Trophoblast cell (in vitro differentiated cells and primary cell): ENCODE measurements at places on chromosomes 12 and 14.
A peak's percentile ranks its signal among the peaks of the same experiment; 100 is the strongest.

DNA sequence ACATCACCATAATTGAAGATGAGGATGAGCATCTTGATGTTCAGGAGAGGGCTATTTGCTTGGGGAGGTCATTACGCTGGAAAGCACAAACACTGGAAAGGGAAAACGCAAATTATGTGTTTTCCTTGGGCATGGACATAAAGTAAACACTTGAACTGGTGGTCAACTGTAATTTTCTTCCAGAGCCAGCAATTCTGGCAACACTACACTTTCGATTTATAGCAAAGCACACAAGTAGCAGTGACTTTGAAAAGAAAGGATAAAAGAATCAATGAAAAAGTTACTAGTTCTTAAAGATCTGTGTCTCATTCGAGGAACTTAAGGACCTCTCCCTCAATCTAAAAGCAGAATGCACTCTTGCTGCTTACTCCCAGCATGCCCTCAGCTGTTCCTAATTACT, 2.2 kb downstream of the CLEC14A start:
- no peak for DNase-seq

GRCh38 chr14:33768458-33768830, 182.4 kb downstream of the EGLN3 start:
- no peak for DNase-seq

- DNase-seq = no peak
Observed at GRCh38 chr14:97070259-97070658, 273.1 kb downstream of the VRK1 start.

DNA sequence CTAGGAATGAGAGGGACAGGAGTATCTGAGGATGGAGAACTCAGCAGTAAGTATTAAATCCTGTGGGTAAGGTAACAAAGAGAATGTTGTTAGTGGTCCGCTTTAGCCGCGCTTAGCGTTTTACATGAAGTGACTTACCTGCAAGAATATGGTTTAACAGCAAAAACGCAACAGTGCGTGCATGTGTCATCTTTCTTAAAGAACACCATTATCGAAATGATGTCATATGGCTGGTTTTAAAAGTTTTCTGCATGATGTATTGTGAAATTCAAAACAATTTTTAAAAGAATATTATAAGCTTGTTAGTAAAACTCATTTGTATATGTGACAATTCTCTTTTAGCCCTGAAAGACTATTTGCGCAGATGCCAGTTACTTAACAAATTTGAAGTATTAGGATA, 1.7 kb downstream of the LEMD3 start:
- DNase-seq = peak; percentile 24

DNA sequence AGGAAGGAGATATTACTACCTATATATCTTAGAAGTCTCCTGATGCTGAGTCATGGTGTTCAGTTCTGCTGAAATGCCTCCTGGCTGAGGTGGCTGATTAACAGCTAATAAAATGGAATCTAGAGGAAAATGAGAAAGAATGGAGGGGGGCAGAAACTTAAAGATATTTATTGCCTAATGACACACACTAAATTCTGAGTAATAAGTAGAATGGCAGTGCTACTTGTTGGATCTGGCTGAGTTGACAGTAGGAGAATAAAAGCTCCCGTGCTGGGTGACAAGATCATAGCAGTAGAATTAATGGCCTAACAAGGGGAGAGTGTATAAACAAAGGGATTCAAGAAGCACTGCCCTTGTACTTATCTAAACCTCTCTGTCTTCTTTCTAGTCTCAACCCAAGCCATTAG, 137.5 kb downstream of the CNTN1 start:
- DNase-seq = no peak

- no peak for DNase-seq
Observed at GRCh38 chr12:104171785-104172569, 34.0 kb upstream of the NFYB start.

- DNase-seq = peak; percentile 98
Observed at GRCh38 chr12:121786440-121786825, 7.1 kb downstream of the RHOF start.

DNA sequence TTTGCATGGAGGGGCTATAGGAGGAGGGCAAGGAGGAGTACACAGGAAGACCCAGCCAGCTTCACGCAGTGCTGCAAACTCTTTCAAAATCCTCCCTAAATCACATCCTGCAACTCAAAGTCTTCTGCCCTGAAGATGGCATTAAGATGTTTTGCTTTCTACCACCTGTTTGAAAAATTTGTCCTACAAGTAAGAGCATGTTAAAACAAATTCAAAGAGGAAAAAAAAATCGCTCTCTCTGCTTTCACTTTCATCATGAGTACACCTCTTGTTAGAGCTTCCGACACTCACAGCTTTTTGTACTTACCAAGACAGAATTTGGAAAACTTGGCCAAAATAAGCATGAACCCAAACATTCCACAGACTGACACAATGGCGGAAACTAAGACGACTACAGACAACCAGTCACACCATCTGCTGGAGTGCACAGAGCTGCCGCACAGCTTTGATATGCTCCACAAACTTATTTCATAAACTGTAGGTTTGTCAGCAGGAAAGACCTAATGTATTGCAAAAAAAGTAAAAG, 21.3 kb downstream of the GCH1 start:
- no peak for DNase-seq

DNA sequence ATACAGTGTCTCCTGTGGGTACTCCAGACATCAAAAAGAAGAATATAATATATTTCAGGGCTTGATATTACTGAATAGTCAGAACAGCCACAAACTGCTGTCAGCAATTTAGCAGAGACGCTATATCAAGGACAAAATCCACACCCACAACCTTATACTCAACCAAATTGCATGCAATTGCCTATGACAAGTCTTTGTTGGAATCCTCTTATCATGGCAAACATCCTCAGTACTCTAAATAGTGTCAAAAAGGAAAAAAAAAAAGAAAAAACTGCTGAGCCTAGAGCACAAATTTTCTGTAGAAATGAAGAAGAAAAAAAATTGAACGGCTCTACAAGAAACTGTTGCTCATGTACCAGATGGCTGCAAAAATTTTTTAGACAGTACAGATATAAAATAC, 485.7 kb downstream of the TMTC2 start:
- DNase-seq = no peak

DNA sequence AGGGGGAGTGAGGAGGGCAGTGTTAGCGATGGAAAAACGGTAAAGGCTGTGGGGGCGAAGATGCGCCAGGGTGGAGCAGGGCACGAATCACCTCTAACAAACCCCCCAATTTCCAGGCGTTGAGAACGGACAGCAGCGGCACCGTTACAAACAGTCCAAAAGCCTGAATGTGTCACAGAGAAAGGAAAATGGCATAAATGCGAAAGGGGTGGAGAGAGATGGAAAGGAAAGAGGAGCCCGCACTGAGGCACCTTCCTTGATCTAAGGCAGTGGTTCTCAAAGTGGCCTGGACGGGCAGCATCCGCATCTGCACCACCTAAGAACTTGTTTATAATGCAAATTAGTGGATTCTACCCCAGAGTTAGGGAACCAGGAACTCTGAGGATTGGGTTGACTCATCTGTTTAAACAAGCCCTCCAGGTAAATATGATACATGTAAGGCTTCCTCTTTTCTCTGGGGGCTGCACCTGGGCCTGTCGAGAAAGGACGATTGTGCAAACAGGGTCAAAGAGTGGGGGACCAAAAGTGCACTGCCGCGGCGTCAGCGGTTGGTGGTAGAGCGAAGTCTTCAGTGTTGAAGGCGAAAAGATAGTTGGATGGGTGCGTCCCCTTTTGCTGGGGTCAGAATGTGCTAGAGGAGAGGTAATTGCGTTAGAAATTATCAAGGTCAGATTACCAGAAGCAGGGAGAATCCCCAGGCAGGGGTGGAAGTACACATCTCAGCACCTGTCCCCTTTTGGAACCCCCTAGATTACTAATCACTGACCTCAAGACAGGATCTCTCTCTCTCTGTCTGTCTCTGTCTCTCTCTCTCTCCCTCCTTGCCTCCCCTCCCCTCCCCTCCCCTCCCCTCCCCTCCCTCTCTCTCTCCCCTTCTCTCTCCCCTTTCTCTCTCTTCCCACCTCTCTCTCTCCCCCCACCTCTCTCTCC, 1.3 kb upstream of the KCNH5 start:
- DNase-seq = no peak

DNA sequence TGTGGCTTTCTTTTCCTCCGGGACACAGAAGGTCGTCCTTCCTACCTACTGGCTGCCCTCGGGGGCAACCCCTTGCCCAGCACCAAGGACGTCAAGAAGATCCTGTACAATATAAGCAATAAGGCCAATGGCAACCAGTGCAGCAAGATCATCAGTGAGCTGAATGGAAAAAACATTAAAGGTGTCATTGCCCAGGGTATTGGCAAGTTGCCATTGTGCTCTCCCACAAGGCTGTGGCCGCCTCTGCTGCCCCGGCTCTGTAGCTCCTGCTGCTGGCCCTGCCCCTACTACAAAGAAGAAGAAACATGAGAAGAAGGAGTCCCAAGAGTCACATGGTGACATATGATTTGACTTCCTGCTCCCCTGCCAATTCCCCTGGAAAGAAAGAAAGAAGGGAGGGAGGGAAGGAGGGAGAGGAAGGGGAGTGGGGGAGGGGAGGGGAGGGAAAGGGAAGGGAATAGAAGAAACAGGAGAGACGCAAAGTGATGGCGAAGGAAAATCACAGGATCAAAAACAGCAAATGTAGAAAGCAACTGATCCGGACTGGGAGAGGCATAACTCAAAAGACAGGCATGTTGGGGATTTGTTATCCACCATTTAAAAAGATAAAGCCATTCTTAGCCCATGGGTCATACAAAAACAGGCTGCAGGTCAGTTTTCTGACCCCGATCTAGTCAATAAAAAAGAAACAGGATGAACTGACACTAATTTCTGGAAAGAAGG, 61.3 kb upstream of the RESF1 start:
- DNase-seq = peak; percentile 46

DNA sequence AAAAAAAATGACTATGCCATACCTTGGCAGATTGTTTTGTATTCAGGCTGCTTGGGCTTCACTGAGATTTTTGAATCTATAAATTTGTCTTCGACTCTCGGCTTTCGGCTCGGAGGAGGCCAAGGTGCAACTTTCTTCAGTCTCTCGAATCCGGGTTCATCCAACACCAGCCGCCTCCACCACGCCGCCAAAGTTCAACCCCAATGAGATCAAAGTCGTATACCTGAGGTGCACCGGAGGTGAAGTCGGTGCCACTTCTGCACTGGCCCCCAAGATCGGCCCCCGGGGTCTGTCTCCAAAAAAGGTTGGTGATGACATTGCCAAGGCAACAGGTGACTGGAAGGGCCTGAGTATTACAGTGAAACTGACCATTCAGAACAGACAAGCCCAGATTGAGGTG, 12.4 kb upstream of the SPPL3 start:
- DNase-seq = no peak

GRCh38 chr12:2348482-2348852, 295.7 kb downstream of the CACNA1C start:
- DNase-seq = no peak

DNA sequence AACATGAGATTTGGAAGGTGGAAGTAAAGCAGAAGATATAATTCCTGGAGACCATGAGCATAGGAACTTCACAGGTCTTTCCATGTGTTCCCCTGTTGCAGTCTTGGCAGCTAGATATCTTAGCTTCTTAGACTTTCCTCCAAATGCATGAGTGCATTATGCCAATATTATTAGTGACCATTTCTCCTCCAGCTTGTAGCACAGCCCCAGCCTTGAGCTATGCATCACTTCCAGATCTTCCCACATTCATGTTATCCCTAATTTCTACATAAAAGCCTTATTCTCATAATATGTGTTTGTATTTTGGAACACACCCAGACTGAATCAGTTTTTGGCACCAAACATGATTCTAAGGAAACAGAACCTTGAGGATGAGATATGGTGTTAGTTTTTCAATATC, 11.0 kb downstream of the CLEC2B start:
- no peak for DNase-seq

- DNase-seq = no peak
Observed at GRCh38 chr12:6205144-6205539, 4.9 kb downstream of the CD9 start.

GRCh38 chr14:94129758-94130414, 482 bp upstream of the IFI27L2 start:
- DNase-seq = peak; percentile 29

- DNase-seq = peak; percentile 6
Observed at GRCh38 chr14:104545942-104546501, 33.5 kb upstream of the C14orf180 start.

- no peak for DNase-seq
Observed at GRCh38 chr12:103634732-103635131, 47.7 kb downstream of the STAB2 start.

GRCh38 chr12:67885375-67886169, 103.7 kb upstream of the IFNG-AS1 start:
- DNase-seq = no peak

DNA sequence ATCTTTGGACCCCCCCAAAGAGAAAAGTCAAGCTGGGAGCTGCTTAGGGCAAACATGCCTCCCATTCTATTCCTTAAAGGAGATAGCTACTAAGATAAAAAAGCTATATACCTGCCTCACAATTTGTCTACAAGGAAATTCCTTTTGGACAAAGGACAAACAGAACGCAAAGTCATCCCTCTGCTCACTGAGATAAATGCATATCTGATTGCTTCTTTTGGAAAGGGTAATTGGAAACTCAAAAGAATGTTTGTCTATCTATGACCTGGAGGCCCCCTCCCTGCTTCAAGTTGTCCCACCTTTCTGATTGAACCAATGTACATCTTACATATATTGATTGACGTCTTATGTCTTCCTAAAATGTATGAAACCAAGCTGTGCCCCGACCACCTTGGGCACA, 80.9 kb upstream of the FUT8 start:
- no peak for DNase-seq
